Left forelimb (tissue), 1 donor: ENCODE measurements at places on chromosomes 13 and 19.

GRCh38 chr19:41929536-41930071 is 1.4 kb upstream of the ERFL start:
- DNase-seq: no peak

DNA sequence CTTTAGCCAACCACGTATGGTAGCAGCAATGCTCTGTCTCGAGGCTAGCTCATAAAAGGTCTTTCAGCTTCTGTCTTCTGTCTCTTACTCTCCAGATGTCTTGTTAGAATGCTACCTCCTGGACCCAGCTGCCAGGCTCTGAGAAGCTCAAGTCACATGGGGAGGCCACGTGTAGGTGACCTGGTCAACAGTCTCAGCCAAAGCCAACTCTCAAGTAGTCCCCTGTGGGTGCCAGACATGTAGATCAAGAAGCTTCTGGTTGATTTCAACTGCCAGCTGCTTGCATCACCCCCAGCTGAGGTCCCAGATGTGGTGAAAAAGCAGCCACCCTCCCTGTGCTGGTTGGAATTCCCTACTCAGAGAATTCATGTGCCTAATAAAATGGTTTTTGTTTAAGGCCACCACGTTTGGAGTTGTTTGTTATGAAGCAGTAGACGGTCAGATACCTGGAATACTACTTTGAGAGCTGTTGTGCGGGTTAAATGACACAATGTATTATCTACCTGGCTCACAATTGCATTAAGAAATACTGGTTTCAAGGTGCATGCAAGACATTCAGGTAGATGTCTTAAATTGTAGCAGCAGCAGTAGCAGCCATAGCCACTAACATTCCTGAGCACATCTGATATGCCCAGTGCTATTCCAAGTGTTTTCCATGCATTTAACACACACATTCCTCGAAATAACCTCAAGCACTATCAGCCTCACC is 131.0 kb upstream of the RFC3 start:
- DNase-seq: no peak

- DNase-seq: no peak
Measured at GRCh38 chr13:23081901-23082300, 98.9 kb upstream of the SGCG start.

DNA sequence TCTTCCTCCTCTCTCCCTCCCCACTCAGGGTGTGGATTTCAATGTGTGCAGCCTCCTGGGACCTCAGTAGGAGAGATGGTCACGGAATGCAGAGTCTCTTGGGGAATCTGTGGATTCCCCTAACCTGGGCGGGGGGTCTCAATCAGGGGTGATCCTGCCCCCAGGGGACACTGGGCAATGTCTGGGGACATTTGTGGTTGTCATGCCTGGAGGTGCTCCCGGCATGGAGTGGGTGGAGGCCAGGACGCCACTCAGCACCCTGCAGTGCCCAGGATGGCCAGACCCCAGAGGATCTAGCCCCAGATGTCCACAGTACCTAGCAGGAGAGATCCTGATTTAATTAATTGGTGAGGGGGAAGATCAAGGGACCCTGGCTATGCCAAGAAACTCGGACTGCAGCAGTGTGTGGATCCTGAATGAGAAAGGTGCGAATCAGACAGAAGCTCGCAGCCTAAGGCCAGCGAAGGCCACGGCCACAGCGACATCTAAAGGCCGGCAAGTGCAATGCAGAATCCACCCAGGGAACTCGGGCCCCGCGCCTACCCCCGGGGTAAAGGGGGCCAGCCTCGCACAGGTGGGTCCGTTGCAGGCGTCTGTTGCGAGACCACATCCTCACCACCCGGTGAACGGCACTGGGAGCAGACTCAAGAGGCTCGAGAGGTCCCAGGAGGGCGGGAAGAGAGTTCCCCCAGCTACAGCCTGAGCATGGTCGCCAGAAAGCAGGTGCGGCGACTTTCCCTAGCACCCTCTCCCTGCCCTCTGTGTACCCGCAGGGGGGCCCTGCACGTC is 88.8 kb downstream of the GNG7 start:
- DNase-seq: no peak

GRCh38 chr19:47096100-47096704 is 17.4 kb downstream of the ZC3H4 start:
- DNase-seq: no peak

GRCh38 chr13:61339054-61339621 is 76.5 kb downstream of the PCDH20 start:
- no peak for DNase-seq

GRCh38 chr19:5030136-5030820 is 61.4 kb downstream of the KDM4B start:
- no peak for DNase-seq

- DNase-seq: peak; percentile 57
Measured at GRCh38 chr19:49973987-49974386, 13.0 kb upstream of the SIGLEC11 start.

DNA sequence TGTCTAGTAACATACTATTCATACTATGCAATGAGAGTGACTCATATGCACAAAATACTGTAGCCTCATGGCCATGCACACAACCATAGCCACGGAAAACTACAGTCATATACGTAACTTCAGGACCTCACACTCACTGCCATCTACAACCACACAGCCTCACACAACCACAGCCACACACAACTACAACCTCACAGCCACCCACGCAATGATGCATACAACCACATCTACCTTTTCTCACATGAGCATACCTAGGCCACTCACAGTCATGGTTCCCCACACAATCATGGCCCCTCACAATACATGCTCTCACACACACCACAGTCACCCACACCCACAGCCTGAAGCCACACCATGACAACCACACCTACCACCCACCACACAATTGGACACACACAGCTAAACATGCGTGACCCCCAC is 8.7 kb upstream of the TNFSF14 start:
- DNase-seq: no peak

GRCh38 chr19:18290302-18291018 is 9.0 kb upstream of the JUND start:
- no peak for DNase-seq

GRCh38 chr13:35198613-35199200 is 256.6 kb downstream of the NBEA start:
- DNase-seq: no peak

DNA sequence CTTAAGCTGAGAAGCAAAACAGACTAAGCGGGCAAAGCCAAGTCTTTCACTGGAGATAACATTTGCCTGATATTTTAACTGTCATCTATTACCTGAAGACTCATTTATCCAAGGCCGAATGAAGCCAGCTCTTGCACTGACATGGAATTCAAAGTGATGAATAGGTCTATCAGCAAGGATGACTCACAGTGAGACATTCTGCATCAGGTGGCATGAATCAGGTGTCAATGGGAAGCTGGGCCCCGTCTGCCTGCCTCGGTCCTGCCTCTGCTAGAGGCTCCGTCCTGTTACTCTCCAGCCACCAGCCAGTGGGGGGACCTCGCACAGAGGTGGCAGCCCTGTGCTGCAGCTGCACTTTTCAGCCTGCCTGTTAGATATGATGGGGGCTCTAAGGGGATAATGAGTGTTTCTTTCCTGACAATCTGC is 23.5 kb downstream of the STARD13 start:
- no peak for DNase-seq

DNA sequence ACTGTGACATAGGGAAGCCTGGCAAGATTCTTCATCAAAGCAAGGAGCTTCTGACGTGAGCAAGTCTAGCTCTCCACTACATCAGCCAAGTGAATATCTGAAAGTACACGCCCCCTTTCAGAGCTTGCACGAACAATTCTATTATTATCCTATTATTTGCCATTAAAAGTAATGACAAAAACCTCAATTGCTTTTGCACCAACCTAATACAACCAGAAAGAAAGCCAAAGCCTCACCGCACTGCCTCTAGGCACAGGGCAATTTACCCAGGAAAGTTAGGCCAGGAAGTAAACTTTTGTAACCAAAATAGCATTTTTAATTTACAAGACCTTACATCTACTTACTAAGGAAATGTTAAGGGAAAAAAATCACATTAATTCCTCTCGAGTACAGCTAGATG is 41.2 kb downstream of the LATS2 start:
- no peak for DNase-seq

- DNase-seq: no peak
Measured at GRCh38 chr13:34640993-34641330, 301.1 kb upstream of the NBEA start.

DNA sequence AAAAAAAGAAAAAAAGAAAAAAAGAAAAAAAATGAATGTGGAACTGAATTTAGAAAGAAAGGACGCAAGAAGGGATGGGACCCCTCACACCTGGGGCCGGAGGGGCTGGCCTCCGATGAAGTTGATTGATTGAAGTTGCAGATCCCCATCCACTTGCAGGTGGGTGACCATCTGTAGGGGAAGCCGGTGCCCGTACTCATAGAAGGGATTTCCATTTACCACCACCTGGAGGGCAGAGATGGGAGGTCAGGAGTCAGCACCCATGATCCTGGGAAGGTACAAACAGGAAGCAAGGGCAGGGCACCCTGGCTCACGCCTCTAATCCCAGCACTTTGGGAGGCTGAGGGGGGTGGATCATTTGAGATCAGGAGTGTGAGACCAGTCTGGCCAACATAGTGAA is 6.4 kb downstream of the LGALS4 start:
- no peak for DNase-seq

- DNase-seq: no peak
Measured at GRCh38 chr13:98436233-98436910, 140.5 kb downstream of the STK24 start.

DNA sequence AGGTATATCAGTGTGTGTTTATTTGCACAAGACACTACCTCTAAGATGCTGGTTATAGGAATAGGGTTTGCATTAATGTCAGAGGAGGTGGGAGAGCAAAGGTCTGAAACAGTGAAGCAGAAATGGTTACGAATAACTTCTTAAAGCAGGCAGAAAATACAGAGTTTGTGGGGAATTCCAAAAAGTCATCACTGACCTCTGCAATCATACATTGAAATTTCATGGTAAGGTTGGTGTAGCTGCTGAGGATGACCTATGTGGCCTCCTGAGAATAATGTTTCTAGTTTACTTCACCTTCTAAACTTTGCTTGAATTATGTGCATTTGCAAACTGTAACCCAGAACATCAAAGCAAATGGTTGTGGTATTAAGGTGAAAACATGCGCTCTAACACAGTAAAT is 280.1 kb downstream of the PCDH20 start:
- no peak for DNase-seq

GRCh38 chr19:51971624-51972023 is 15.0 kb downstream of the ZNF350 start:
- no peak for DNase-seq

DNA sequence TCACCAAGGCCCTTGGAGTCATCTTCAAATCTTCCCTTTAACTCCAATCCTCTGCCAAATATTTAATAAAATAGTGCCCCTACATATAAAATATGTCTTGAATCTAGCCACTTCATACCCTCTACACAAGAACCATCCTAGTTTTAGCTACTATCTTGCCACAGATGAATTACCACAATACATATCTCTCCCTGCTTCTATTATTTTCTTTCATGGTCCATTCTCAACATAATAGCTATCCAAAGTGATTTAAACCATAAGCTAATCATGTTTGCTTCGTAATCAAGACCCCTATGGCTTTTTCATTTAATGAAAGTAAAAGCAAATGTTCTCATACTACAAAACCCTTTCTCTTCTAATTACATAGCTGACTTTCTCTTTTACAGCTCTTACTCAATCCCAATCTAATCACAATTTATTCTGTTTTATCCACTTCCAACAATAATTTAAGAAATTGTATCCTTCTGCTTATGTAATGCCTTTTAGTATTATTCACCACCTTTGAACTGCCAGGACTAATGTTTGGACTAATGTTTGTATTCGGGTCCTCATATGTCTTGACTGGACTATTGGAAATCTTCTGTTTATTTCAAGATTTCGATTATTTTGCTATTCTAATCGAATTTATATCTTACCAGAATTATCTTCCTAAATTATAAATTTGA is 412.0 kb downstream of the SLITRK1 start:
- DNase-seq: no peak

DNA sequence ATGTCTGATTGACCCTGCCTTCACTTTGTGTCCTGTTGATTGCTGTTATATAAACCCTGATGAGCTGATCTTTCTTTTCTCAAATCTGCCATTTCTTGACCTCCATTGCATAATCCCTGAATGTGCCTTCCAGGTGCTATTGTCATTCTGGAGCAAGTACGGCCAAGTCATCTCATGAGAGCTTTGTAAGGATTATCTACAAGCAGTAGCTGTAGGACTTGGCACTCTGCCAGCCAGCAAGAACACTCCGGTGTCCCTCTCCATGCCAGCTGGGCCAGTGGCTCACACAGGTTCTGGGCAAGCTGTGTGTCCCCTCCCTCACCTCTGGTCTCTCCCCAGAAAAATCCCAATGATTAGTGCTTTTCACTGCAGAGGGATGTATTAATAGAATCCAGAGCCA is 348.1 kb downstream of the FOXO1 start:
- no peak for DNase-seq

- DNase-seq: no peak
Measured at GRCh38 chr19:2111886-2112285, 15.2 kb downstream of the IZUMO4 start.

DNA sequence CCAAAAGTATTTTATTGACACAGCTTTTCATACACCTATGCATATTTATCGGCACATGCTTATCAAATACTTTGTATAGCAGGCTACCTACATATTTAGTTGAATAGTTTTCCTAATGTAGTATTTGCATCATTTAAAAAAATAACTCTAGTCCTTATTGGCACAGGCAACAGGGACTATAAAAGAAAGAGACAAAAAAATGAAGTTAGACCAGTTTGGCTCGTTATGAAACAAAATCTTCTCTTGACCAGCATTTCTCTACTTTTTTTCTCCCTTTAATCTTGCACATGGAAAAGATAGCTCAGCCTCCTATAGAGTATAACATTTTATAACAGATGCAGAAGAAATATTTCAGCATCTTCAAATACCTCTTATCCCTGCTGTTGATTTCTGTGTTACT is 794.8 kb upstream of the MIR17HG start:
- DNase-seq: no peak

DNA sequence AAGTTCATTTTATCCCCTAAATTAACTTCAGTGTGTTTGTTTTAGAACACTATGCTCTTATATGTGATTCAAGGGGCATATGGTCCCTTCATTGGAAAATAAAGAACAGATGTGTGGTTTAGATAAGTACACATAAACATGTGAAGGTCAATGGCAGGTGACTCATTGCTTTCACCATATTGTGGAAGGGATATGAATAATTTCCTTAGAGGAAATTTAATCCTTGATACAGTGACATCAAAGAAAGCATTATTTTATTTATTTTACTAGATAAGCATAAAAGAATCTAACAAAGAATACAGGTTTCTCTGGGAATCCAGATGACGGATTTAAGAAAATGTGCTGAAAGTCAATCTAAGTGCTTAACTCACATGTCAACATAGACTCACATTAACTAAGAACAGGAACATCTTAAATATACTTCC is 373.5 kb downstream of the KCTD12 start:
- DNase-seq: no peak
